ENCODE measurements at places on chromosomes 6 and 20.
A peak's percentile ranks its signal among the peaks of the same experiment; 100 is the strongest.

DNA sequence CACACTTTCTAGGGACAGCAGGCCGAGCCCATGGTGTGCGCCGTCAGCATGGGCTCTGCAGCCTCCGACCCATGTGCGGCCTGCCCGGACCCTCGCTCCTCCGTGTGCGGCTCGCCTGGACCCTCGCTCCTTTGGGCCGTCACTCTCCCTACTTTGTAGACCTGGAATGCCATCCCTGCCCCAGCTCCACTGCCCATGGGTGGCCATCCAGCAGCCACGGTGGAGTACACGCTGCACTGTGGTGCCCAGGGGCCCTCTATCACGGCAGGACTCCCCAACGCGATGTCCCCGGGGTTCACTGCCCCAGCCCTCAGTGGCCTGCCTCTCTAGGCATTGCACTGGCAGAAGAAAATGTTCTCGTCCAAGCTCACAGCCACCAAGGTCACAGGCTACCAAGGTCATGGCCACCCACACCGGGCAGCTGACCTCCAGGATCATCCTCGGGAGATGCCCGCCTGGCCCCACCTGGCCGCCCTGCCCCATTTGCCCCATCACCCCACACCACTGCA is 24.1 kb upstream of the MRGBP start:
- no peak for DNase-seq

DNA sequence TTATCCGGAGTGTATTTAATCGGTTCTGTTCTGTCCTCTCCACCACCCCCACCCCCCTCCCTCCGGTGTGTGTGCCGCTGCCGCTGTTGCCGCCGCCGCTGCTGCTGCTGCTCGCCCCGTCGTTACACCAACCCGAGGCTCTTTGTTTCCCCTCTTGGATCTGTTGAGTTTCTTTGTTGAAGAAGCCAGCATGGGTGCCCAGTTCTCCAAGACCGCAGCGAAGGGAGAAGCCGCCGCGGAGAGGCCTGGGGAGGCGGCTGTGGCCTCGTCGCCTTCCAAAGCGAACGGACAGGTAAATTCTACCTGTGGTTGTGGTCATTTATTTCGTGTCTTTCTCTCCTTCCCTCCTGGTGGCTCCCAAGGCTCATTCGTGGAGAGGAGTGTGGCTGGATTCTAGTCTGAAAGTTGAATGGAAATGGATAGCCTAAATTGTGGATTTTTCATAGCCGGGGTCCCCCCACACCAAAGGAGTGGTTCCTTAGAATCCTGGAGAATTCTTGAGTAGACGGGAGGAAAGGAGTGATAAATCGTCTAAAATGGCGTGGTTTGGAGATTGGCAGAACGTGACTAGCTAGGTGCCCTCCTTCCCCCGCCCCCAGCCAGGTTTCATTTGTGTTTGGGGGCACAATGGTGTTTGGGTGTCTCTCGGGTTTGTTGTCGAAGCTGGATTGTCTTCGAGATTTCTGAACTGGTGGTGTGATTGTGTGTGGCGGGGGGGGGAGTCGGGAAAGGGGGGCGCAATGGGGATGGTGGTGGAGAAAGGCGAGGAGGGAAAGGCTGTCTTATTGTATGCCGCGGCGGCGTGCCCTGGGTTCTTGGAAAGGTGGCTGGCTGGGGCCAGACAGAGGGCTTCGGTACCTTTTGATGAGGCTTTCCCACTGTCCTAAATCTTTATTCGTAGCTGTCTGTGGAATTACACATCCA is 673 bp downstream of the MARCKS start:
- peak; percentile 48 for DNase-seq

- no peak for DNase-seq
Measured at GRCh38 chr6:32974541-32975308, 6.3 kb downstream of the BRD2 start.

- DNase-seq, result no peak
Measured at GRCh38 chr6:162289972-162290371, 437.6 kb downstream of the PRKN start.

All from common myeloid progenitor, CD34-positive (primary cell).